Fibroblast of gingiva (primary cell): ENCODE measurements at places on chromosomes 12 and 14.

DNA sequence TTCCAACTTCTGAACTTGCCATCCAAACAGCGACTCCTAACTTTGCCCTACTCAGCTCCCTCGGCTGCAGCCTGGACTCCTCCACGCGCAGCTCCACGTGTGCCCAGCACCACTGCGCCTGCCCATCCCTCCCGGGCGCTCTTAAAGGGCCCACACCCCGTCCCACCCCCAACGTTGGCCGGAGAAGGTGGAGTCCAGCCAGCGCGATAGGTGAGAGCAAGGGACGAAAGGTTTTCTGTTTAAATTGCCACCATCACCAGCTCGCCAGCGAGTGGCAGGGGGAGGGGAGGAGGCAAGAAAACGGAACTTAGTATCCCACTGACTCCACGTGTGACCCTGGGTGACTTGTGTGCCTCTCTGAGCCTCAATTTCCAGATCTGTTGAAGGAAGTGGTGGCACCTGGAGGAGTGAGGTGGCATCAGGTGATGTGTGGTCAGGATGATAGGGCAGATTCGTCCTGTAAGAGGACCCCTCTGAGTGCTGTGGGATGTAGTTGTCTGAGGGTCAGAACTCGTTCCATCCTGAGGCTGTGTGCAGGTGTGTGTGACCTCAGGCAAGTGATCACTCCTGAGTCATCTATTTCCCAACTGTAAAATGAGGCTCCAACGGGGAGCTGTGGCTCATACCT, 59.7 kb downstream of the TRPV4 start:
- no peak for DNase-seq

DNA sequence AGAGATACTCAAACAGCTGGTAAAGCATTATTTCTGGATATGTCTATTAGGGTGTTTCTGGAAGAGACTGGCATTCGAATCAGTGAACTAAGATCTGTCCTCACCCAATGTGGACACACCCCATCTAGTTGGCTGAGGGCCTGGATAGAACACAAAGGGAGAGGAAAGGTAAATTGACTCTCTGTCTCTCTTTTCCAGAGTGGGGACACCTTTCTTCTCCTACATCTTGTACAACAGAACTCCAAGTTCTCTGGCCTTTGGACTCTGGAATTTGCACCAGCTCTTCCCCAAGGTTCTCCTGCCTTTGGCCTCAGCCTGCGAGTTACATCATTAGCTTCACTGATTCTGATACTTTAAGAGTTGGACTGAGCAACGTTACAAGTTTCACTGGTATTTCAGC, 1253.9 kb downstream of the SLC16A7 start:
- DNase-seq = no peak

GRCh38 chr12:5746036-5746908, 198.8 kb downstream of the ANO2 start:
- DNase-seq = no peak

DNA sequence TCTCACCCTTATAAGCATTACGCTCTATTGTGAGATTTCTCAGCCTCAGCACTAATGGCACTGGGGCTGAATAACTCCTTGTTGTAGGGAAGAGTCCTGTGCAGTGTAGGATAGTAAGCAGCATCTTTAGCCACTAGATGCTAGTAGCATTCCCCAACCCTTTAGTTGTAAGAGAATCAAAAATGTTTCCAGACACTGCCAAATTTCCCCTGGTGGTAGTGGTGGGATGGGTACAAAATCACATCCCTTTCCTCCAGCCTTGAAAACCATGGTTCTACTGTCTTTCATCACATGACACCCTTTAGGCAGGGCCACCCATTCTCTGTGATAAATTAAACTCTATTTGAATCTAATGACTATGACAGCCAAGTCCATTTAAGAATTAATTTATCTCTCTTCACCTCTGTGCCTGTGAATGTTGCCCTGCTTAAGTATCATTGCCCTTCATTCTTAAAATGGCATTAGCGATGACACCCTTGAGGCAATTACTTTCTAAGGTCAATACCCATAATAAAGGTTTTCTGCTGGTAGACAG, 199.4 kb downstream of the ANO4 start:
- DNase-seq = no peak

- no peak for DNase-seq
Observed at GRCh38 chr12:121008347-121009098, 7.8 kb downstream of the C12orf43 start.

DNA sequence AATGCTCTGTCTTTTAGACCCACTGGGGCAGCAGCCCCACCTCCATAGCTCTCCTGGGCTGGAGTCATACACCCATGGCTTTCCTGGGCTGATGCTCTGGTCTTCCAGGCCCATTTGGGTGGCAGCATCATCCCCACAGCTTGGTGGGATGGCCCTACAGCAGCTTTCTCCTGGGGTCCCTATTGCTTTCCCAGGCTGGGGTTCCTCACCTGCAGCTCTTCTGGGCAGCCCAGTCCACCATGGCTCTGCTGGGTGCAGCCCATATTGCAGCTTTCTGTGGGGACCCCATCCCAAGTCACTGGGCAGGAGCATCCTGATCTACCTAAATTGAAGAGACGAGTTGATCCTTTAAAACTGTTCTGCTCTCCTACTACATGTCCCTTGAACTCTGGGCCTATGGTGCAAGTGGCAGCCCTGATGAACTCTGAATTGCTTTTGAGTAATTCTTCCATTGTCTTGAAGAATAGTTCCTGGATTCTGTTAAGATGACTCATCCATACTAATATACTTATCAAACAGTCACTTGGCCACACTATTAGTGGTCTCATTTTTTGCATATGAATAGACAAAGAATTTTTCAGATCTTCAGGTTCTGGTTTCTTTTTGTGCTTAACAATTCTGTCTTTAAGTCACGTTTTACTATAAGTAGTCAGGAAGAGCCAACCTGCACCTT, 390.1 kb downstream of the DPF3 start:
- no peak for DNase-seq

DNA sequence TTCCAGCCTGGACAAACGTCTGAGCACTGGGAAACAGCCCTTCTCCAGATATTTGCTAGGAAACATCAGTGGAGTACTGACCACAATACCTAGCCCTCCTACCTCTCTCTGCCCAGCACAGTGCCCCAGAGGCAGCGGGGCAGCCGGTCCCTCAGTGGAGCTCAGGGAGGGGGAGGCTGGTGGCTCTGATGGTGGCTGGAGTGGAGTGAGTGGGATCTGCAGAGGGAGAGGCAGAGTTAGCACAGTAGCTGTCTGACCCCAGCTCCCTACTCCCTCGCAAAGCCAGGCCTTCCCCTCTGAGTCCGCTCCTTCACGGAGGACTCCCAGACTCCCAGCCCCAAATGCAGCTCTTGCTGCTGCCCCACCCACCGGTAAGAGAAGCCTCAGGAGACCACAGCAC, 30.0 kb downstream of the NCKAP5L start:
- DNase-seq = no peak

- DNase-seq = no peak
Observed at GRCh38 chr12:96249196-96250118, 55.3 kb downstream of the ELK3 start.

GRCh38 chr14:22390195-22390594, 198.8 kb downstream of the DAD1 start:
- DNase-seq = no peak

DNA sequence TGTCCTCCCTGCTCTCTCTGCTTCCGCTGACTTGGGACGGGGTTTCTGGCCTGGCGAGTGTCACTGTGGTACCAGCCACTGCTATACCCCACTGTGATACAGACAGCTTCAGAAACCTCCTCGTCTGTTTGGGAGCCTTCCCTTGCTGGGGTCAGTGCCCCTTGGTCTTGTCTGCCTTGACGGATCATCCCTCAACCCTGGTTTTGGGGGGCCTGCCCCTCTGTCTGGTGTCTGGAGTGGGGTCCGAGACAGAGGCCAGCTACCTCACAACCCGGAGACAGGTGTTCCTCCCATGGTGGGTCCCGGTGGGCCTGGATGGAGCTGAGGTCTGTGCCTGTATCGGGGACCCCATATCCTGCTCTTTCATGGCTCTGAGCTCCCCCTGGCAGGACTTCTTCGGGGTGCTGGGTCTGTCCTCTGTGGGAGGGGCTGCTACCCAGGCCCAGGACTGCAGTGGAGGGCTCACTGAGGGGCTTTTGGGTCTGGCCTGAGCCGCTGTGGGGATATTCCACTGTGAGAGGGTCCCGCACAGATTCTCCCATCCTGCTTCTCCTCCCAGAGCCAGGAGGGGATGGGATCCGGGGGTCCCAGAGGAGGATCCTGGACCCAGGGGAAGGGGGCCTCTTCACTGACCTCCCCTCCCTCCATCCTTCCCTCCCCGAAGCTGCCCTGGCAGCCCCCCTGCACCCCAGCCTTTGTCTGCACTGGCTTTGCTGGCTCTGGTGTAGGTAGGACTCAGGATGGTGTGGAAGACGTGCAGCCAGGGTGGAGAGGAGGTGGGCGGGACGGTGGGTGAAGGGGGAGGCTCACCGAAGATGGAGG, 365.5 kb downstream of the TMEM121 start:
- DNase-seq = no peak

- no peak for DNase-seq
Observed at GRCh38 chr14:99689266-99690236, 5.5 kb downstream of the CYP46A1 start.

DNA sequence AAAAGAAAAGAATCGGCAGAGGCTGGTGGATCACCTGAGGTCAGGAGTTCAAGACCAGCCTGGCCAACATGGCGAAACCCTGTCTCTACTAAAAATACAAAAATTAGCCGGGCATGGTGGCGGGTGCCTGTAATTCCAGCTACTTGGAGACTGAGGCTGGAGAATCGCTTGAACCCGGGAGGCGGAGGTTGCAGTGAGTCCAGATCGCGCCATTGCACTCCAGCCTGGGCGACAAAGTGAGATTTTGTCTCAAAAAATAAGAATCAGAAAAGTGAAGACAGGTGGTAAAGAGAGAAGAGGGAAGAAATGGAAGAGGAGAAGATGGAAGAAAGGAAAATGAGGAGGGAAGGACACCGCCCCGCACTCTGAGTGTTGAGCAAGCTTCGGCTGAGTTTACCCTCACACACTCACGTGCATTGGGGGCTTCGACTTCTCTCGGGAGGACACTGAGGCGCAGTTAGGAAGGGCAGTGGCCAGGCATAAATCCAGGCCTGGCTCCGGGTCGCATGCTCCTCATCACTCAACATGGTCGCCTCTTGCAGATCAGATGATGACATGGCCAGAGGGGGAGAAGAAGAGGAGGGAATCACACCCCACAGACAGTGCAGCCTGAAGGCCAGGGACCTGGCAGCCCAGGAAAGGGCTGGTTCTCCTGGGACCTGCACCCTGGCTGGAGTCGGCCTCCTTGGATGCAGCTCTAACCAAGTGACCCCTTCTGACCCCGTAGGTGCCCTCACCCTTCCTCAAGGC, 61.1 kb downstream of the PRMT8 start:
- DNase-seq = no peak

GRCh38 chr14:60420050-60420449, 65.8 kb downstream of the C14orf39 start:
- DNase-seq = no peak

DNA sequence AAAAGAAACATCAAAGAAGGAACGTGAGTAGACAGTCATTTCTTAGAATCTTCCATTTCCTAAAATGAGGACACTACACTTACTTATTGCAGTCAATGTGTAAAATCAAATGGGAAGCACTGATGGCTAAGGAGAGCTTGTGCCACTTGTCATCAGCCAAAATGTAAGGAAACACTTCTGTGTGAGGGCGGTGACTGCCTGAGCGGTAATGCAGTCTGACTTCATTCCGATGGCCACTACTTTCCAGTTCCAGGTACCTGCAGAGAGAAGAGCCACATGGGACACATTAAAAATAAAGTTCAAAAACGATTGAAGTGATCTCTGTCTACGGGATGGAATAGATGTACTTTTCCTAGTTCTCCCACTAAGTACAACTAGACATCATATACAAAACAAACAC, 96.3 kb downstream of the NELL2 start:
- no peak for DNase-seq

DNA sequence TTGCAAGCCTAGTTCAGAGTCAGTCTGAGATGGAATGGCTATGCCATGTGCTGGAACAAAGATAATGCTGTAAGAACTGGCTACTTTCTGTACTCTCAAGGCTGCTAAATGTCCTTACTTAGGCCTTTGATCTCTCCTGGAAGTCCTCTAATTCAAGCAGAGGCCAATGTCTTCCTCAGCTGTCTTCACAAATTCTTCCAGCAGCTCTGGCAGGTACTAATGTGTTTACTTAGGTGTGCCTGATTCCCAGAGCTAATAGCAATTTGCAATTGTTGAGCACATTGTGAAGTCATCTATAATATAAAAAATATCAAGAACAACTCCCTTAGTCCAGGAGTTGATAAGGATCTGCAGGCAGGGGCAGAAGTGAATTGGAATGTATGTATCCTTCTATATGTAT, 3.8 kb upstream of the MYF5 start:
- no peak for DNase-seq

- DNase-seq = no peak
Observed at GRCh38 chr14:65080960-65081747, 21.2 kb downstream of the MAX start.

- no peak for DNase-seq
Observed at GRCh38 chr14:103105580-103106150, 11.1 kb downstream of the EXOC3L4 start.

- DNase-seq = no peak
Observed at GRCh38 chr12:69247268-69248018, 8.1 kb downstream of the CPSF6 start.

DNA sequence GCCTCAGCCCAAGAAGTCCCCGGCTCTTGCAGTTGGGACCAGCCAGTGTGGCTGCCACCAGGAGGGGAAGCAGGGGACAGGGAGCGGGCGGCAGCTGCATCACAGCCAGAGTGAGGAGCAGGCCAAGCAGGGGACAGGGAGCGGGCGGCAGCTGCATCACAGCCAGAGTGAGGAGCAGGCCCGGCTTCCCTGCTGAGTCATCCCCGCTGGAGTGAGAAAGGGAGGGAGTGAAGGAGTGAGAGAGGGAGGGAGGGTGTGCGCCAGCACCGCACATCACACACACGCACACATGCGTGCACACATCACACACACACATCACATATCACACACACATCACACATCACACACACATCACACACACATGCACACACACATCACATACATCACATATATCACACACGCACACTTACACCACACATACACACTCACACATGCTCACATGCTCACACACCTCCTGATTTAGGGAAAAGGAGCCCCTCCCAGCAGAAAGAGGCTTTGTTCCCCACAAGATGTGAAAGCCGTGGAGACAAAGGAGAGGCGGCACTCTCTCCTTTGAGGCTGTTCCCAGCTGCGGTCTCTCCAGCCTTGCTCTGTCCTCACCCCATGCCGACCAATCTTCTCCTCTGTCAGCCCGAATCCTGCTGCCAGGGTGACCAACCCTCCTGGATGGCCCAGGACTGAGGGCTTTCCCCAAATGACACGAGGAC, 16.7 kb upstream of the ZDHHC22 start:
- DNase-seq = peak; percentile 66

DNA sequence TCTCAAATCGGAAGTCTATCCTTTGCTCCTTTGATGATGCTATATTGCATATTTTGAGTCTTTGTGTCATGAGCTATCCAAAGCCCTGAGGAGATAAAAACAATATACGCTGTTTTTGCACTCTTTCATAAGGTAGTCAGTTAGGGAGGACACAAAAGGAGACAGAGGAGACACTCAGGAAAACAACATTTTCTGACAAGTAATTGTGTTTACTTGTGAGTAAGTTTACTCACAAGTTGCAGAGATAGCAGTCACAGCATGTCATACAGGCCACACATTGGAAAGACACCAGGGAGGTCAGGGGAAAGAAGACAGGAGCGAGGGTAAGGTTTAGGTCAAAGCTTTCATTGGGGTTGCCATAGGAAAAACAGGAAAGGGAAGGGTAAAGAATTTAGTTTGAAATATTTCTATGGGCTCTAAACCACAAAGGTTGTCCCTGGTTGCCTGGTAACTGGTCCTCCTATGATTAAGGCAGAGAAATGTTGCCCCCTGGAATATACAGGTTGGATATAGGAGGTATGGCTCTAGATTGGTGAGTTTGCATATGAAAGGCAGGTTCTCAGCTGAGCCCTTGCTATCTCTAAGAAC, 7.4 kb upstream of the GABARAPL1 start:
- DNase-seq = no peak
